ENCODE measurements at places on chromosomes 11 and 22. TPM values are rescaled to one million over a fixed set of nuclear protein-coding genes. Genes with fewer than 3 reads are reported as not detected.

GRCh38 chr22:40342521-40342920, 3.8 kb upstream of the ADSL start:
- no peak for DNase-seq

DNA sequence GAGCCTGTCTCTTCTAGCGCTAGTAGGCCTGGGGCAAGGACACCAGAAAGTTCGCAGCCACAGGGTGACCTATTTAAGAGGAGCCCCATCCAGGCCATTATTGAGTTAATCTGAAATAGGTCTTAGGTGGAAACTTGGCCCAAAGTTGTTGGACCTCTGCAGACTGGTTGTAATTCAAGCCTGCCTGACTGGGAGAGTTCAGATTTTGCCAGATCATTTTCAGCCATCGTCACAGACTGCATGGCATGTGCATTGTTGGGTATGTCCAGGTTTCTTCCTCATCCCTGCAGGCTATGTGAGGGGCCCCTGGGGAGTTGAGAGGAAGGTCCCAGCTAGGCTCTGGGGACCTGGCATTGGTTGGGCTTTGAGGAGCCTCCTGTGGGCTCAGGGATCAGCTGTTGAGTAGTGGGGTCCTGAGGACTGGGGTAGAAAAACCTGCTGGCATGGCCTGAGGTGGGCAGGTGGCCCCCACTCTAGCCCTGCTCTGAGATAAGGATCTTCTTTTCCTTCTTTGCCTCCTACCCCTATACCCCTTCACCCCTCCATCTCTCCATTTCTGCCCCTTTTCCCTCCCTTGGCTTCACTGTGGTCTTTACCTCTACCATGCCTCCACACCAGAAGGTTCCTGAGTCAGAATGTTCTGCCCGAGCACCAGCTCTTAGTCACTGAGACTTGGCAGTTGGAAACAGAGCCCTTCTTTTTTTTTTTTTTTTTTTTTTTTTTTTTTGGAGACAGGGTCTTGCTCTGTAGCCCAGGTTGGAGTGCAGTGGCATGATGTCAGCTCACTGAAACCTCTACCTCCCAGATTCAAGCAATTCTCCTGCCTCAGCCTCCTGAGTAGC, 112.7 kb downstream of the MORC2 start:
- peak; percentile 3 for DNase-seq

GRCh38 chr22:17980638-17981051, 43.7 kb downstream of the MICAL3 start:
- peak; percentile 49 for DNase-seq

GRCh38 chr11:60265373-60266214, 14.9 kb upstream of the MS4A4A start:
- DNase-seq: no peak

DNA sequence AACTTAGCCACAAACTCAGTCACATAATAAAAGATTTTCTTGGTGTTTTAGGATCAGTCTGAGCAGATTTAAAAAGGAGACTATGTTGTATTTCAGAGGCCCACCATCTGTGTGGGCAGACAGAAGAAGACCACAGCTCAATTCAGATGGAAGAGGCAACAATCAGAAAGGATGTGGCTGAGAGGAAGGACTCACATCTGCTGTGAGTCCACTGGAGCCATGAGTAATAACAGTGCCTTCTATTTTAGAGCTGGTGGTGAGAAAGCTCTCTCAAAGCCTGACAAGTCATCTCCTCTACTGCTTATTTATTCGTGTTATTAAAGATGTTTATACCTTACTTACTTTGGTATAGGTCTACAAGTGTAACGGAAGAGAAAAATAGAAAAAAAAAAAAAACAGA, 357.2 kb downstream of the OPCML start:
- DNase-seq: no peak

The PTPRCAP gene
- total RNA-seq: 94.4 TPM

The UBQLN3 gene
- not detected for total RNA-seq

The TNNI2 gene
- 0.27 TPM for total RNA-seq

The PKNOX2 gene
- not detected for total RNA-seq

The ANO9 gene
- 36.9 TPM for total RNA-seq

The IFITM1 gene
- 256 TPM for total RNA-seq

The OR4A15 gene
- not detected for total RNA-seq

Measured in activated T-helper 2 cell treated with anti-CD3 and anti-CD28 coated beads, Interferon-gamma antibody, Interleukin-2, Interleukin-4, amounts not matched to agents 10 μg/mL and 5 μg/mL and 100 μg/mL, durations not matched to agents 14 hours and 24 hours and 36 hours (primary cell).